ENCODE measurements at places on chromosomes 3 and 15.
A peak's percentile ranks its signal among the peaks of the same experiment; 100 is the strongest.

GRCh38 chr3:149152420-149152819 is 23.0 kb downstream of the HPS3 start:
- peak; percentile 54 for DNase-seq

DNA sequence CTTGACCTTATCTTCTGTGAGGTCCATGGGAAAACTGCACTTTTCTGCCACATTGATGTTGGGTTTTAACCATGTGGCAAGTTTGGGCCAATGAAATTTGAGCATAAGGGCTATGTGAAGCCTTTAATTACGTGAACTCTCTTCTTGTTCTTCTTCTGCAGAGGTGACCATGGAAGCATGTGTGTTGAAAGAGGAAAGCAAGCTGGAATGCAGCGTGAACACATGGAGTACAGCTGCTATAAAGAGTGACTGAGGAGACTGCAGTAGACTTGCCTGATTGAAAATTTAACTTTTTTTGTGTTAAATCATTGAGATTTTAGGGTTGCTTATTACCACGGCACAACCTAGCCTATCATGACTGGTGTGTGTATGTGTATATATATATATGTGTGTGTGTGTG is 347.3 kb downstream of the ZIC1 start:
- no peak for DNase-seq

DNA sequence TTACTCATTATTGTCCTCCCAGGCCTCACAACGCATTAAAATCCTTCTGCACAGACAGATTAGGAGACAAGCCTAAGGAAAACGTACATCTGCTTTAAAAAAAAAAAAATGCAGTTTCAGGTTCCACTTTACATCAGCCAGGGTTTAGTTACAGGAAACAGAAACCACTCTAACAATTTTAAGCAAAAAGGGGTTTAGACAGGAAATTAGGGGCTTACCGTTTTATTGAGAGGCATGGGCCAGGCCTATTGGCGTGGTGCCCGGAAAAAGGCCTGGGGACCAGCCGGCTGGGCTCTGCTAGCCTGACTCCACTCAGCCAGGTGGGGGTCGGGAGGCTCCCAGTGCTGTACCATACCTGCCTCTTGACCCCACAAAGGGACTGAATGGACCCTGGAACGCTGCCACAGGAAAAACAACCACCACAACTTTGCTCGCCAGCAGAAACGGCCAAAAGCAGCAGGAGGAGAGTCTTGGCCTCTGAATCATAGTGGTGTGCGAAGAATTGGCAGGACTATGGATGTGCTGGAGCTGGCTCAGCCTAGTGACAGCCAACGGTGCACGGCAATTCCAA is 124.3 kb downstream of the CHSY1 start:
- DNase-seq = peak; percentile 99

DNA sequence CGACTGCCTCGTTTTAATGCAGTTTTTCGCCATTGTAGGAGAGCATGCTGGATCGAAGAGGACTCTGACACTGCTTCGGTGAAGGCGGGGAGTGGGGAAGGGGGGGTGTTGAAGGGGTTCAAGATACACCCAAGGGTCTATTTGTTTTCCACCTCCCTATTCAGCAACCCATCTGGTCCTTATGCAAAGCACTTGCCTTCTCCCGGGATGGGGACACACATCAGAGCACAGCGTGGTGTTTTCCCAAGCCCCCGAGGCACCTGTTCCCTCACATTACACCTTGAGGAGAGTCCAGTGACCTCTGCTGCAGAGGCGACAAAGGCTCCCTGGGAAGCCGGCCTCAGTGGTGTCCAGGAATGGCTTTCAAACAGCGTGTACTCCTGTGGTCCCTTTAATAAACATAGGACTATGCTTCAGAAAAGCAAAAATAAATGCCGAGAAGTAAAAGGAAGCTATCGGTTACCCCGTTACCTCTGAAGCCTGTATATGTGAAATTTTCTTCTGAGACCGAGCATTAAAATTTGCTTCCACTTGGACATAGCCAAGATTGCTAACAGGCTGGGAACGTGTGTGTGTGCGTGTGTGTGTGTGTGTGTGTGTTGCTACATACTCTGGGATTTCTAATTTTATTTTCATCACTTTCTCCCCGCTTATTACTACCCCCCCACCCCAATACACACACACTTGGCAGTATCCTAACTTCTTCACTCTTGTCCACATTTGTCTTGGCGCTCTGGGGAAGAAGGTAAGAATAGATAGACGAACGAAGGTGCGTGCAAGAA is 53.2 kb downstream of the CCDC54 start:
- peak; percentile 53 for DNase-seq

- DNase-seq = no peak
Measured at GRCh38 chr3:54122324-54123002, at the start of gene CACNA2D3. Gene CACNA2D3, plus strand, starts transcription at chr3:54122552.

Data from fibroblast of the aortic adventitia (primary cell).